ENCODE measurements at places on chromosomes 5 and 9. TPM values are rescaled to one million over a fixed set of nuclear protein-coding genes. Genes with fewer than 3 reads are reported as not detected.

DNA sequence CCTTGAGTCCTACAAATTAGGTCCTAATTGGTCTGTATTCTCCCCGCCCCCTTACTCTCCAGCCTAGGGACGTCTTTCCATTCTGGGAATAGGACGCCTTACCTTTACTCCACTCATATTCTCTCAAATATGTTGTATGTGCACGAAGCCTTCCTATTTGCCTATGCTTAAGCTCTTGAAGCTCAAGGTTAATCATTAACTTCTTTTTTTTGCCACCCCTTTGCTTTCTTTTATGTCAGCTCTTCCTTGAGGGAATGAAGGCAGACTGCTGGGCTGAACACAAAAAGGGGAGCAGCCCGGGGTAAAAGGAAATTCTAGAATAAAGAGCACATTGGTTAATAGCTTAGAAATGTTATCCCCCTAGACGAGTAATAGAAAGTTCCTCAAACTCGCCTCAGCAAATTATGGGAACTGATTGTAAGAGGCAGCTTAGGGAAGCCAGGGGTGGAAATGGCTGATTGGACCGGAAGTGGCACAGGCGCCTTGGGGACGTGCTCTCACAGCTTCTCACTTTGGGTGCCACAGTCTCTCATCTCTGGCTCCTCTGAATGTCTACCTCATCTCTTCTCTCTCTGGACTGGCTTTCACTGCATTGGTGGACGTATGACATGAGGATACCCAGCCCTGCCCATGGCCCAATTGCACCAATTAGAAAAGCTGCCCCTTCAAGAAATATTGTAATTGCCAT, 122.3 kb upstream of the IL12B start:
- no peaks in the 10 kb centered on the region for H3K27me3 ChIP-seq
- H3K27ac ChIP-seq = no peak overlapping the region
- H3K4me3 ChIP-seq = no peak overlapping the region
- no peaks in the 10 kb centered on the region for H3K36me3 ChIP-seq
- DNase-seq = no peak

DNA sequence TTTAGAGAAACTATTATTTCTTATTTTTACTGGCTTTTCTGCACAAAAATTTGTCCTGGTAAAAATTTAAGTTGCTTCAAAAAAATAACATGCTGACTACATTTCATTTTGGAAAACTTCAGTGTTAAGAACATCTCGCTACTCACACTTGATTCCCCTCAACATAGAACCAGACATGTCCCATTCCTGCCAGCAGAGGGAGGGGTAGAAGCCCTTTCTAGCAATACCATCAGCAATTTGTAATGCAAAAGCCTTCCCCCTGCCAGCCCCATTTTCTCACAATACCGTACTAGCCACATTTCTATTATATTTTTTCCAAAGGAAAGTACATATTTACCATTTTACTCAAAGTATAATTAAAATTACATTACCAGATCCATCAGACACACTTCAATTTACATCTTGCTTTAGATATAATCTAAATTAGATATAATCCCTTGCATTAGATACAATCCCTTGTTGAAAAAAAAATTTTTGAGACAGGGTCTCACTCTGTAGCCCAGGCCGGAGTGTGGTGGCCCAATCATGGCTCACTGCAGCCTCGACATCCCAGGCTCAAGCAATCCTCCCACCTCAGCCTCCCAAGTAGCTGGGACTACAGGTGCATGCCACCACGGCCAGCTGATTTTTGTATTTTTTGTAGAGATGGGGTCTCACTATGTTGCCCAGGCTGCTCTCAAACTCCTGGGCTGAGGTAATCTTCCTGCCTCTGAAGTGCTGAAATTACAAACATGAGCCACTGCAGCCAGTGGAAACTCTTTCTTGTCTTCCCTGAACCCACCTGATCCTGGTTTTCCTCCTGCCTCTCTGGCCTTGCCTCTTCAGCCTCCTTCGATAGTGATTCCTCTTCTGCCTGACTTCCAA, 39.6 kb upstream of the IDNK start:
- H3K27ac ChIP-seq = no peak overlapping the region
- H3K4me3 ChIP-seq = no peak overlapping the region
- no peaks in the 10 kb centered on the region for H3K27me3 ChIP-seq
- H3K36me3 ChIP-seq = no peaks in the 10 kb centered on the region
- DNase-seq = peak; percentile 80

- peaks cover 3% of the 10 kb centered on the region for H3K4me1 ChIP-seq
- no peaks in the 10 kb centered on the region for H3K27me3 ChIP-seq
- no peak for DNase-seq
- H3K36me3 ChIP-seq = no peaks in the 10 kb centered on the region
- H3K4me3 ChIP-seq = no peak overlapping the region
- H3K27ac ChIP-seq = no peak overlapping the region
Measured at GRCh38 chr5:180085837-180086236, 14.3 kb upstream of the RNF130 start.

The FAT2 gene
- not detected for total RNA-seq

The HAVCR1 gene
- total RNA-seq = not detected

The SLC6A7 gene
- total RNA-seq = not detected

The DAPK1 gene
- total RNA-seq = 40.3 TPM

DNA sequence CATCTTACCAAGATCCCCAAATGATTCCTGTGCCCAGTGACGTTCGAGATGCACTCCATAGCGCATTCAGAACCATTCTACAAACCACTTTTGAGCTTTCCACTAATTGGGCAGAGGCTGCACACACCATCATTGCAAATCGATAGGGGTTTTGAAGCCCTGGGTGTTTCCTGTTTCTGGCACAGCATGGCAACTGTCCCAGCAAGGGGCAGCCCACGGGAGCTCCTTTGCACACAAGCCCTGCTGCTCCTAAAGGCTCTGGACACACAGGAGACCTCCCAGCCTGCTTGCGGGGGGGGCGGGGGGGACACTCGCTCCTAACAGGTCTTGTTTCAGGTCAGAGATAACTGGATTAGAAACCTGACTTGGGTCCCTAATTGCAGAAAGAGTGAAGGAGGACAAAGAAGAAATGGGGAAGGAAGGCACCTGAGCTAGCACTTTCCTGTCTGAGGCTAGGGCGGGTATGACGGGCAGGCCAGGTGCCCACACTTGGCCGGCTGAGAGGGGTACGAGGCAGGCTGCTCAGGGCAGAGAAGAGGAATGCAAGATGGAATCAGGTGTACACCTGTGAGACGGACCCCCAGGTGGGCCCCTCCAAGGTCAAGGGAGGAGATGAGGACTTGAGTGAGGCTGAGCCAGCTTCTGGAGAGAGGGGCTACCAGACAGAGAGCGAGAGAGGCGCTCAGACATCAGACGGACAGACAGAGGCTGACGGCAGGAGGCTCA, 820 bp downstream of the FBP1 start:
- no peaks in the 10 kb centered on the region for H3K36me3 ChIP-seq
- no peak for DNase-seq
- peaks cover 29% of the 10 kb centered on the region for H3K4me1 ChIP-seq
- peak overlapping the region; percentile 58 for H3K4me3 ChIP-seq
- H3K27me3 ChIP-seq = no peaks in the 10 kb centered on the region
